ENCODE measurements at places on chromosomes 11 and 22.

- no peak for DNase-seq
These were observed 13.8 kb downstream of the ATP5MG start for GRCh38 chr11:118415062-118415738.

DNA sequence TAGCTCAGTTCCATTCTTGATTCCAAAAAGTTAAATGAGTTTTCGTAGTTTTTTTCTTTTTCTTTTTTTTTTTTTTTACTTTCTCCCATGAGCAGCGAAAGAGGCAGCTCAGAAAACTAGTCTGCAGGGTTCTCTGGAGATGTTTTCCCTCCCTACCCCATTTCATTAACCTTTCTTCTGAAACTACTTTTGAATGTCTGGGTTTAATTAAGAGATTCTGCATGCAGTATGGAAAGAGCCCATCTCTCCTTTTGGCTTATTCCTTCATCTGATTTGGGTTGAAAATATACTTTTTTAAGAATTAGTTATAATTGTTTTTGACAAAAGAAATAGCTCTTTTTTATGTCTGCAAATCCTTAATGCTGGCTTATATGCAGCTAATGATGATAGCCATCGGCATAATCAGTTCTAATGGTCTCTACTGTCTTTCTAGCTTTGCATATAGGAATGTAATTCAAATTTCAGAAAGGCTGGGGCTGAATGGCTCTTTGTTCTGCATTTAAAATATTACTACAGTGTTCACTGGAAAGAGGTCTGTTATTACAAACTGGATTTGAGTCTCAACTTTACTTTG lies 265.3 kb downstream of the FAT3 start:
- DNase-seq = no peak

DNA sequence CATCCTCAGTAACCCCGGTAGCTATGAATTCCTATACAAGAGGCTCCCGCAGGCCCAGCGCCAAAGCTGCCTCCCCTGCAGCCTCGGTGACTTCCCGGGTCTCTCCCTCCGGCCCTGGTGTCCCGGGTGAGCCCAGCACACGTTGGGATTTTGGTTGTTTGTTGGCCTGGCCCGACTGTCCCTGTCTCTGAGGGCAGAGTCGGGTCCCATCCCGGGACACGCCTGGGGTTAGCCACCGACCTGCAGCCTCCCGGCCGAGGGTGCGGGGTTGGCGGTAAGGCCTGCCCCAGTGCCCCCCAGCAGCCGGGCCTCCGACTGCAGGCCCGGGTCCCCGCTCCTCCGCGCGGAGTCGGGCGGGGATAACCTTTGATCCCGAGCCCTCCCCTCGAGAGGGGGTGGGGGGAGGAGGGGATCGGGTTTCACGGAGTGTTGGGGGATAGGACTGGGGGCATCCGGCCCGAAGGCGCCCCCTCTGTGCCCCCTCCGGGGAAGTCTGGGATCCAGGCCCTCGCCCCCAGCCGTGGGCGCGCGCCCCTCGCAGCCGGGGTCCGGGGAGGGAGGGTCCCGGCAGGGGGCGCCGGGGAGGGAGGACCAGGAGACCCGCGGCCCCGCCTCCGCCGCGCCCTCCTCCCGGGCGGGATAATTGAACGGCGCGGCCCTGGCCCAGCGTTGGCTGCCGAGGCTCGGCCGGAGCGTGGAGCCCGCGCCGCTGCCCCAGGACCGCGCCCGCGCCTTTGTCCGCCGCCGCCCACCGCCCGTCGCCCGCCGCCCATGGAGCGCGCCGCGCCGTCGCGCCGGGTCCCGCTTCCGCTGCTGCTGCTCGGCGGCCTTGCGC lies at the start of gene FBLN1:
FBLN1 (plus strand) TSS at position 669 of the 835 bp plus-strand sequence; CDS start at position 772, 103 bp downstream.
- DNase-seq = no peak

DNA sequence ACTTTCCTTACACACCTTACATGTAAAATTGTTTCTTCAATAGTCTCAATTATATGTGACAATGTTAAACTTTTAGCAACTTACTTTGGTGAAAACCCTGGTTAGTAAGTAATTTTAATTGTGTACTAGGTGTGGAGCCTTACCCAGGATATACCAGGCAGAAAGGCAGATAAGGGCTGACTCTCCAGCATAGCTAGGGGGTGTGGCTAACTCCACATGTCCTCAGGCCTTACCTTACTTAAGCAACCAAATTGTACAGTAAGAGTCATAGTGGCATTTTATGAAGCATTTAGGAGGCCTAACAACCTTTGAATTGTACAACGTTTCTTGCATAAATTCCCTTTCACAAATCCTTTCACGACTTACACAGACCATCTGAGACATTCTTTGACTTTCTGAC lies 118.2 kb upstream of the OR9Q1 start:
- DNase-seq = no peak

DNA sequence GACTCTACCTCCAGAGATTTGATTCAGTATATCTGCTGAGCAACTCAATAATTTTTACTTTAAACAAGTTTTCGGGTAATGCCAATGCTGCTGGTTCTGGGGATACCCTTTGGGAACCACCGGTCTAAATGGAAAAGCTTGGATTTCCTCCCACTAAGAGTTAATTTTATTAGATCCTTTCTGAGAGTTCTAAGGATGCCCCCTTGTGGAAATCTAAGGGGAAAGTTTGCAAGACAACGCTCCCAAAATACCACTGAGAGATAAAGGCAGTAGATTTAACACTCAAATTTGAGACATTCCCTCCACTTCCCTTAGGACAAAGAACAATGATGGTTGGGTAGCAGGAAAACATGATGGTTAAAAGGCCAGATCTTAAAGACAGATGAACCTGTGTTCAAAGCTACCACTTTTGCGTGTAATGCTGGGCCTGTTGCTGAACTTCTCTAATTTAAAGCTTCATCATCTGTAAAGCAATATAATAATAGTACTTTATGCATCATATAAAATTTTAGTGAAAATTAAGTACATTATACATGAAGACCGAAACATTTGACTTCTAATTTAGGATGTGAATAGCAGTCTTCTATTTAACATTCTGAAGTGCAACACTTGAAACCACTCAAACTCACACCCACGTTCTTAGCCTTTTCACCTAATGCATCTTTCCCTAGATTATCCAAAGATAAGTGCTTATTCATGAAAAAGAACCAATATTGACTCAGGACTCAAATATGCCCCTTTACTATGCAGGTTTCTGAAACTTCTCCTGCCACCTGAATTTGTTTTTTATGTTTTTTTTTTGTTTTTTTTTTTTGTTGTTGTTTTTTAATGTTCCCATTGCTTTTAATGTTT lies 110.1 kb upstream of the LUZP2 start:
- DNase-seq = no peak

- no peak for DNase-seq
These were observed 3.3 kb upstream of the SCARF2 start for GRCh38 chr22:20440637-20441591.

GRCh38 chr11:100830978-100831732 lies 144.1 kb downstream of the ARHGAP42 start:
- no peak for DNase-seq

GRCh38 chr11:123384116-123384515 lies 46.0 kb upstream of the GRAMD1B start:
- DNase-seq = no peak

DNA sequence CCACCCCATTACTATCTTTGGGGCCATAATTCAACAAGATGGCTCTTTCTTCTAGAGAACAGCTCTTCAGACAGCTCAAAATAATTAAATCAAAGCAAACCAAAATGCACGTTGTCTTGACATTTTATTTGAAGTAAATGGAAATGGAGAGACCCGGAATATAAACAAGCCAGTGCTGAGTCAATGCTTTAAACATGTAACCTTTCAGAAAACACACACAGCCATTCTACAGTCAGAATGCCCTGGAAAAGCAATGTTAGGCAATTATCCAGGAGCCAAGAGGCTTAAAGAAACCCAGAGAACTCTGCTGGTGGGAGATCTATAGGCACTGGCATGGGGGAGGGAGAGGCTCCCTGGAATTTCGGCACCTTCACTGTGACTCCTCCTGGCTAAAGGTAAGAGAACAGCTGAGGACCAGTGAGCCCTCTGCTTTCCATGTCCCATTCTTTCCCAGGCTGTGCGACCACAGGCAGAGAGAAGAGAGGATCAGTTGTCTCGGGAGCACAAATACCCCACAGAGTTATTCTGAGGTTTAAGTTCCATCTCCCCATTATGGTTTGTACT lies 254.0 kb upstream of the CCDC90B start:
- no peak for DNase-seq

DNA sequence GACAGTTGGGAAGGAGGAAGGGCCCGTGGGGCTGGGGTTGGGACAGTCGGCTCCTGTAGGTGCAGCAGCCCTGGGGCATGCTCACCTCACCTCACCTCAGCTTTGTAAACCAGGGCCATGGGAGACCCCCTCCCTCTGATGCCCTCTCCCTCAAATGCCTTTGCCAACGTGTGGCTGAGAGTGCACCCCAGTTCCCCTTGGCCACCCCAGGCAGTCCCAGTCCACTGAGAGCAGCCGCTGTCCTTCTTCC lies 4.2 kb upstream of the NEAT1 start:
- DNase-seq = no peak
